ENCODE measurements at places on chromosomes 1 and 21.

- peak; percentile 70 for DNase-seq
These were observed 1.6 kb upstream of the METTL25B start for GRCh38 chr1:156726549-156727226.

GRCh38 chr1:83742446-83742845, 256.5 kb downstream of the TTLL7 start:
- DNase-seq, result no peak

DNA sequence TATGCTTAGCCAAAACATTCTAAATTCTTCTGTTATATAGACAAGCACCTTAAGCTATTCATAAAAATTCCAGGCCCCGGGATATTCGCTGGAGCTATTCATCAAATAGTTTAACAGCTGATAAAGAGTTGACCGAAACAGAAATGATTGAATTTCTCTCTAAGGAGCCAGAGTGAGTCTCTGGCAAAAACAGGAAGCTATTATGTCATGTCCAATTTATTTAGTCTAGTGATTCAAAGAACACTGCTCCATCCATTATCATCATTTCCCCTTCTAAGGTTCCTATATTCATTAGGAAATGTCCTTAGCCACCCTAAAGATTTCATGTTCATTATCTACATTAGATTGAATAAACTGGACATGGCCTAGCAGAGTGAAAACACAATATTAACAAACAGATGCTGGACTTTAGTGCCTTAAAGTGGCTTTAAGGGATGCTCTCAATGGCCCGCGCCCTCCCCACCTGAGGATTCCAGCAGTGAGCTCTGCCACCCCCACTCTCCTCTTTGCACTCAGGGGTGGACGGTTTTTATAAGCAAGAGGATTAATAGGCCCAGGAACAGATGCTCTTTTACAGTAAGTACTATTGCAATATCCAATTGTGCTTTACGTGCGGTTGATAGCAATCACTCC, 122.1 kb upstream of the RGS1 start:
- DNase-seq, result no peak

- no peak for DNase-seq
These were observed 43.0 kb downstream of the ATG4C start for GRCh38 chr1:62826901-62827300.

DNA sequence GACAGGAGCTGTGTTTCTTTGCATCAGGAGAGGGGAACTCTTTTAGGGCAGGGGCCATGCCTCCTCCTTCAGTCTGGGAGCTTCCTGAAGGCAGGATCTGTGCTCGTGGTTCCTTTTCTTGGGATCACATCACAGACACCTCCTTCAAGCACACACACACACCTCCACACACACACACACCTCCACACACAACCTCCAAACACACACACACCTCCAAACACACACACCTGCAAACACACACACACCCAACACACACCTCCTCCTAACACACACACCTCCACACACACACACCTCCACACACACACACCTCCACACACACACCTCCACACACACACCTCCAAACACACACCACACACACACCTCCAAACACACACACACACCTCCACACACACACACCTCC, 10.5 kb downstream of the LGR6 start:
- no peak for DNase-seq

DNA sequence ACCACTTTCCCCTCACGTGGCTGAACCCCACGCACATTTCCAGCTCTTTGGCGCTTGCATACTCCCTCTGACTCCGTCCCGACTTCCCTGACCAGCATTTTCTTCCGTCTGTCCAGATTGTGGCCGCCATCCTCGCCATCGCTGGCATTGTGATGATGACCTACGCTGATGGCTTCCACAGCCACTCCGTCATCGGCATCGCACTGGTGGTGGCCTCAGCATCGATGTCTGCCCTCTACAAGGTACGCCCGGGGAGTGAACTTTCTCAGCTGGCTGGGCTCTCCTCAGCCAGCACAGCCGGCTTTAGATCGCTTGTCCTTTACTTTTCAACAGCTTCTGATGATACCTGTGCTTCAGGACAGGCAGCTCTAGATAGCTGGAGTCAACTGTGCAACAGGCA, 56.8 kb upstream of the COA6 start:
- no peak for DNase-seq

Data from ecto neural progenitor cell (in vitro differentiated cells).